Stimulated activated CD4-positive, alpha-beta T cell treated with anti-CD3 and anti-CD28 coated beads, Interleukin-2, amount 100 ng/mL, for 24 hours (primary cell): ENCODE measurements at places on chromosomes 4 and X.

- DNase-seq, result no peak
Observed at GRCh38 chr4:160567634-160568033, 1464.8 kb downstream of the RAPGEF2 start.

DNA sequence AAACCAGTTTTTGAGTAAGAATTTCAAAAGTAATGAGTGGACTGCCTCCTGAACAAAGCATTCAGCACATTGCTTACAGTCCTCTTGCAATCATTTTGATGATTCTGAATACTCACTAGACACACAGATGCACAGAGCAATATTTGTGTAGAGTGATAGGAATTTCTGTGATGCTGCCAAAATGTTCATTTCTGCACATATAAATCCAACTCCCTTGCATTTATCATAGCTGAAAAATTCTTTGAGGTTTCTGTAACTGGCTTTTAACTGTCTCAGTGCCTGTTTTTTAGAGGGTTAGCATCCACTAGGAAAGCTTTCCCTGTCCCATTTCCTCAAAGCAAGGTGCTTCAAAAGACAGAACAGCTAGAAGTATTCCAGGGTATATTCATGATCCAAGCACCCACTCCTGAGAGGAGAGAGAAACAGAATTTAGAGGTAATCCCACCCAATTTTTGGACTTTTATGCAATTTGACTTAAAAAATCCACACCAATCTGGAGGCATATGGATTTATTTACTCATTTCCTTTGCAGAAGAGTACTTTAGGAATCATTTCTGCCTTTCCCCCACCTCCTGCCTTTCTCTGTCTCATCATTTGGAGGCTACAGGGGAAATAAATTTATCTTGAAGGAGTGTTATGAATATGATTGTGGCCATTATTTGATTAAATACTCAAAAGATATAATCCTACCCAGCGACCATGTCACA, 234.5 kb upstream of the SLIT2 start:
- DNase-seq, result no peak

DNA sequence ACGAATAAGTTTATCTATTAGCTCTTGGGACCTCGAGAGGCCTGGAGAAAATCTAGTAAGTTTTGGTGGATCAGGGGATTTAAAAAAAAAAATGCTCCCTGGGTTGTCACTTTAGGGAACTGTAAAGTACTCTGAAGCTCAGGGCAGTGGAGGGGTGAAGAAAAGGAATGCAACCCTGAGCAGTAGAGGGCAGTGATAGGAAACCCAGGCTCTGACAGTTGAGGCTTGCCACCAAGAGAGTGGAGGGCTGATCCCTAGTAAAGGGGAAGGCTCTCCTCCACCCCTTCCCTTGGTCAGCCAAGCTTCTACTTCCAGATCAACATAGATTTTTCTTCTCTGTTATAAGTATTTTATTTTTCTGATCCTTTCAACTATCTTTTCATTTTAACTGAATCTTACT, 73.1 kb downstream of the FBXO8 start:
- no peak for DNase-seq

DNA sequence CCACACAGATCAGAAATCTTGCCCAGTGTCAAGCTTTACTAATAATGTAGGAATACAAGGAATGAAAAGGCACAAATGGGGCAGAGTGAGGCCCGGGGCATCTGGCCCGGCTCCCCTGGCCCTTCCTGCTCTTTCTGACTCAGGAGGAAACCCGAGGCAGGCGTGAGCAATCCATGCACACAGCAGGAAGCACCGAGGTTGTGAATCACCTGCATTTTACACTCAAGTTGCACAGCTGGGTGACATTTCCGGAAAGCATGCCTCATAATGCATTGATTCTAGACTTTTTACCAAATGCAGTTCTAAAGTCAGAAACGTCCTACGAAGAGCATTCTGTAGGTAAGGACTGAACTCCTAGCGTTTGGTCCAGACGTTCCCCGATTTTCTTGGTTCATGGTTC, 38.9 kb downstream of the PRIMPOL start:
- DNase-seq, result no peak

- DNase-seq, result no peak
Observed at GRCh38 chrX:18945483-18945882, 38.4 kb downstream of the PHKA2 start.

DNA sequence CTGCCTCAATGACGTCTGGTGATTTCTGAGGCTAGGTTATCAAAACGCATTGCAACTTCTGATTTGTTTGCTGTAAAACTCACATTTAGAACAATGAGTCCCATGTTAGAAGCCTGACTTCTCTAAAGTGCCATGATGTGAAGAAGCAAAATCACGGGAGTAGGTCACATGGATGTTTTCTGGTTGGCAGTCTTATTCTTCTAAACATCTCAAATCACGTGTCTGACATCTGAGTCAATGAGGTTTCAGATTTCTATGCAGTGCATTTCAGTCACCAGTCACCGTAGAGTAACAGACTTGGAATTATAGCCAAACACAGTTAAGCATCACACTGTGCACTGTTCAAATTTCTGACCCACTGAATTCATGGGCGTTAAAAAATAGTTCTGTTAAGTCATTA, 482.1 kb downstream of the TMA16 start:
- no peak for DNase-seq

DNA sequence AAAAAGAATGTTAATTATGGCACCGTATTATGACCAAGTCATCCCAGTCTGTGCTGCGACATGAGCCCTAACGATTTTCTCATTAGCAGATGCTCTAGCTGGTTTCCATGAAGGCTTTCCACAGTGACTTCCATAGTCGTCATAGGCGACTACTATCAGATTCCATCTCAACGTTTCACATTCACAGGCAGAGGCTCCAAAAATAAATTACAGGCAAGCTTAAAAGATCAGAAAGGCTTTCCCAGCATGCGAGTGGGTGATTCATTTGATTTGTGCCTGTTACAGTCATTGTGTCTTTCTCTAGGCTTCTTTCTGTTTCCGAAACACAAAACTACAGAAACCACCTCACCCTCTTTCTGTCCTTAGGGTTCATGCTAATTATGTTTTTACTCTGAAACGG, 43.2 kb downstream of the PALLD start:
- no peak for DNase-seq

DNA sequence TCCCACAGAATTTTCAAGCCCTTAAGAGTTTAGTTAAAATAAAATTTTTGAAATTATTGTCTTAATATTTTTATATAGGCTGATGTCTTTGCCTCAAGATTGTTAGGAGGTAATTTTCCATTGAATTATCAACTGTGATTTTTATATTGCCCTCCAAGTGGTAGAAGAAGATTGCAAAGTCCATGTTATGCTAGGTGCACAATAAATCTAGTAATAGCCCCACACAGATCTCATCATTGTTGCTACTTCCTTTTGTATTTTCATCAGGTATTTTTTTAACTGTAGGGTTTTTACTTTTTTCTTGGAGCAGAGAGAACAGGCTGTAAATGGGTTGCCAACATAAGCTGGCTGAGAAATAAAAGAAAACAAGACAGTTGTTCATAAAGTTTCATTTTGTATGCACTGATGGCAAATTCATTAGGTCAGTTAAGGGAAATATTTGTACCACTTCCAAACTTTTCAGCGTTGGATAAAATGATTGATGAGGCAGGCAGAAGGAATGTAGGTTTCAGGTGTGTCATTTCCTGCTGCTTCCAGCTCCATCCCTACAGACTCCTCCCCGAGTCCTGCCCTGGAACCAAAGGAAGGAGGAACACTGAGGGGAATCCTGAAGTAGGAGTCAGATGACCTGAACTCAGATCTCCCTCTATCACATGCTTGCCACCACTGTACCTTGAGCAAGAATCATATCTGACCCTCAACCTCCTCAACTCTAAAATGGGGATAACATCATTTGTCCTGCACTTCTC, 105.5 kb downstream of the PRRG1 start:
- DNase-seq, result no peak

DNA sequence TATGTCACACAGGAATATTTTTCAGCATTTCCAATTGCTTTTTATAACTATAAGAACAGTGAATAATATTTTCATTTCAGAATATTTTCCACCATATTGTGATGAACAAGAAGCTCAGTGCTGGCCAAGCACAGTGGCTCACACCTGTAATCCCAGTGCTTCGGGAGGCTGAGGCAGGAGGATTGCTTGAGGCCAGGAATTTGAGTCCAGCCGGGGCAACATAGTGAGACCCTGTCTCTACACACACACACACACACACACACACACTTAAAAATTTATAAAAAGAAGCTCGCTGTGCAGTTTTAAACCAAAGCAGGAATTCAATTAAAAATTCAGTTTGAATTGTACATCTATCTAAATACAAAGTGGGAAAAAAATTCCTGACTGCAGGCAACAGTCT, 3.2 kb downstream of the ZFYVE28 start:
- DNase-seq, result no peak

- no peak for DNase-seq
Observed at GRCh38 chr4:14532436-14532835, 469.8 kb upstream of the CPEB2 start.

GRCh38 chr4:181650033-181650825, 593.0 kb upstream of the TENM3 start:
- DNase-seq, result no peak

DNA sequence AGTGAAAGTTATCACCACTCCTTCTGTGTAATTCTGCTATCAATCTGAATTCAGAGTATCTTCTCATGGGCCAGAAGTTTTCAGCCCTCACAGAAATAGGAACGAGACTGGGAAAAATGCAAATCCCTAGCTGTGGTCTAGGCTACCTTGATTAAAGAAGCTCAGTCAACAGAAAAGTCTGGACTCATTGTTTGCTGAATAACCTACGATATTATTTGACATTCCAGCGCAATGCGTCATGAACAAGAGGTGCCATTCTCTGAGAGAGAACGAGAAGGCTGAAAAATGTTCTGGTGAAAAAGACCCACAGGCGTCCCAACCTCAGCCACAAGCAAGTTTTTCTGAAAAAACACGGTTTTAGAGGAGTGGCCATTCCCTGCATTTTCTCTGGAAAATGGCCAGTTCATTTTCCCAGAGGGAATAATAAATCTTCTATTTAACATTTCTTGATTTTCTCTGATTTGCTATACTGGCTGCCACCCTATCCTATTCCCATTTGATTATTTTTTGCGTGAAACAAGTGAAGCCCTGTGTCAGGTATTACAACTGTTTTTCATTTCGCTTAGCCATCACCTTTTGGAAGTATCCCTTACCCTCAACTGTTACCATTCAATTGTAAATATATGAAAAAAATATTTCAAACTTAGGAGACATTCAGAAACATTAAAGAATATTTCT, 1117.6 kb upstream of the PRKX start:
- no peak for DNase-seq

- no peak for DNase-seq
Observed at GRCh38 chr4:154039435-154040343, 250.8 kb upstream of the SFRP2 start.

- no peak for DNase-seq
Observed at GRCh38 chr4:145501051-145501660, 19.5 kb downstream of the SMAD1 start.

DNA sequence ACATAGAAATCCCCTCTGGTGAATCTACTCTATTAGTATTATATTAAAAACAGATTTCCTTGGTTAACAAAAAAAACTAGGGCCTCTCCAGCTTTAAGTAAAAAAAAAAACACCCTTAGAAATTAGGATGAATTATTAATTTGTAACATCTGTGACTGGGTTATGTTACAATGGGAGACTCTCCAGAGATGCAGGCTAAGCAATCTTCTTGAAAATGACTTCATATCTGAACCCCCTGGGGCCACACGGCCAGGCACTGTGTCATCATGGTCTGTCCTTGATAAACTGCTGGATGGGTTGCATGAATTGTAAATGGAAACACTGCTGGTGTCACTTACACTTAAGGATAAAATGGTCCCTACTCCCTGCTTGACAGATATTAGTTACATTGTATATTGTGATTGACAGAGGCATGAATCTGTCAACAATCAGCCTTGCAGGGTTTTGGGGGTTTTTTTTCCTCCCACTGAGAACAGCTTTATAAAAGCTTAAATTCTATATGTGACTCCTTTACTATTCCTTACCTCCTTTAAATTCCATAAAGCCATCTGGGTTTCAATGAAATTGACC, 49.1 kb downstream of the PRKG2 start:
- DNase-seq, result no peak

DNA sequence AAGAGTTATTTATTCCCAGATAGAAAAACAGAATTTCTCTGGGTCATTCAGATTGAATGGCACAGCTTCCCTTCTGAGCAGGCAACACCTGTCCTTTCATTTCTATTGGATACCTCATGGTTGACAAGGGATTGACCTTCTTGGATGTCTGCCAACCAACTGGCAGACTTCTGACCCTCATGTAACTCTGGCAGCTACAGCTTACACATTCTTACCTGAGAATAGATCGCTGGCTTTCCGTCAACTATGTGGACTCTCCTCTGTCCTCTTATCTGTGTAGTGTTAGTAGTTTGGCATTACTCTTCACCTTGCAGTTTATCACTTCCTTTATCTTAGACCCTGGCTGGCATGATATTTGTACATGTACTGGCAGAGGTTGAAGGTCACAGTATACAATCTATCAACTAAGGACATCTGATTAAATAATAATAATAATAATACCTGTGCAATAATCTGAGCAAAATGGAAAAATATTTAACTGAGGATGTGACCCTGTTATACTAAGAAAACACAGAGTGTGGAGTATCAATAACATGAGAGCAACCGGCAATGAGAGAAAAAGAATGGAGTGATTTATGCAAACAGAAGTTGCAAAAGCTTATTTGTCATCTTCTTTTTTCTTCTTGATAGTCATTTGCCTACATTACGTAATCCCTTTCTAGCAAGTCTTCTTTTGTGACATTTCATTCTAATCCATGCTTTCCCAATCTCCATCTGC, 1118.2 kb downstream of the ARAP2 start:
- no peak for DNase-seq

- DNase-seq, result no peak
Observed at GRCh38 chr4:40311811-40312346, 23.3 kb upstream of the CHRNA9 start.

DNA sequence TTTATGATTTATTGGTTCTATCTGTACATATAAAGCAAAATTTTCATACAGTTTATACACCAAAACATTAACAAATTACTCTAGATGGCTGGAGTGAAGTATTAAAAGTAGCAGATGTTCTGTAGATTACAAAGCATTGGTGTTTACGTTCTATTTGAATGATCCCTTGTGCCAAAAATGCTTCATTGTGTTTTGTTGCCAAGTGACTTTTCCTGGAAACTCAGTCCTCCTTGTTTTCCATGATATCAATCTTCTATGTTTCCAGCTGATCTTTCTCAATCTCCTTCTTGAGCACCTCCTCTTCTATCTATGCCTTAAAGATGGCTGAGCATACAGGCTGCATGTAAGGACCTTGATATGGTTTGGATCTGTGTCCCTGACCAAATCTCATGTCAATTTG, 263.6 kb upstream of the CTSO start:
- DNase-seq, result no peak

GRCh38 chrX:8138252-8138651, 32.8 kb downstream of the VCX2 start:
- DNase-seq, result no peak
